CD4-positive, alpha-beta T cell treated with Interferon alpha-2 for 1 hour (primary cell): ENCODE measurements at places on chromosomes 3 and 15.

DNA sequence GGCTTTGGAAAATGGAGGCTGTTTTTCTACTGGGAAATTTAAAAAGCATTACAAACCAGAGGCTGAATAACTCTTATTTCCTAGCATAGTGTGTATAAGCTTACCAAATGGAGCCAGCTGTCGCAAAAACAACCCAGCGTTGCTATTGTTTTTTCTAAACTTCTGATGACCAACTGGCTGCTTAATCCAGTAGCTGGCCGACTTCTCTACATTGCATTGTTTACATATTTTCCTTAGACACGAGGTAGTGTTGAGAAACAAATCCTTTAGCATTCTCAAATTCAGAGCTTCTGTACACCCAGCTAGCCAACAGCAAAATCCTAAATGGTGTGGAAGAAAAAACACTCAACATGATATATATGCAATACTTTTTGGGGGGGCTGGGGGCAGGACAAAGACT lies 161.0 kb upstream of the ADAMTS9 start:
- no peak for DNase-seq

- DNase-seq = no peak
Observed at GRCh38 chr3:101170806-101171558, 149.4 kb downstream of the IMPG2 start.

GRCh38 chr3:69197455-69197854 lies 75.1 kb upstream of the LMOD3 start:
- DNase-seq = no peak

DNA sequence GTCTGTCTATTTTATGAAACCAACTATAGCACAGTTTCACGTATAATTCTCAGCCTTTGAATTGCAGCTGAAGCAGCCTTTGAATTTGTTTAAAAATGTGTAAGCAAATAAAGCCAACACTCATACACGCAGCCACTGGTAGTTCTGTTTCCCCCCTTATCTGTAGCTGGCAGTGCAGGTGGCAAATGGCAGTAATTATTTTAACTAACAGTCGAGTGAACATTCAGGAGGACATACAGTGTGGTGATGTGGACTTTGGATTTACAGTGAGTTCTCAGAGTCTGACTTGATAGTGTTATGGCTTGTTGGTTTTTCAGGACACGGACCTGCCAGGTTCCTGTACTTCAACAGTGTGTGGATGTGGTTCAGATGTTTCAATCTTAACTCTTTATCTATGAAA lies 64.0 kb upstream of the SKOR1 start:
- no peak for DNase-seq

DNA sequence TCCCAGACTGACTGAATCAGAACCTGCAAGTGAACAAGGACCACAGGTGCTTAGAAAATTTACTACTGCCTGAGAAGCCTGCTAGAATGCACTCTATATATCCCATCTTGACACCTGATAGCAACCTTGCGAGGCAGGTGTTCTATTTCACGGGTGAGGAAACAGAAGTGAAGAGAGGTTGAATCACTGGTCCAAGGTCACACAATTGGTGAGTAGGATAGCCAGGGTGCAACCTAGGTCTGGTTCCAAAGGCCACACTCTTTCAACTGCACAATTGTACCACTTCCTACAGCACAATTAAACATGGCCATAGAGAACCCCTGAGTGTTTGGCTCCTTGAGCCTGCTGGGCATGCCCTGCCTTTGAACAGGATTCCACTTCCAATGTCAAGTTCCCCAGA lies 87.0 kb downstream of the RAB11A start:
- no peak for DNase-seq

DNA sequence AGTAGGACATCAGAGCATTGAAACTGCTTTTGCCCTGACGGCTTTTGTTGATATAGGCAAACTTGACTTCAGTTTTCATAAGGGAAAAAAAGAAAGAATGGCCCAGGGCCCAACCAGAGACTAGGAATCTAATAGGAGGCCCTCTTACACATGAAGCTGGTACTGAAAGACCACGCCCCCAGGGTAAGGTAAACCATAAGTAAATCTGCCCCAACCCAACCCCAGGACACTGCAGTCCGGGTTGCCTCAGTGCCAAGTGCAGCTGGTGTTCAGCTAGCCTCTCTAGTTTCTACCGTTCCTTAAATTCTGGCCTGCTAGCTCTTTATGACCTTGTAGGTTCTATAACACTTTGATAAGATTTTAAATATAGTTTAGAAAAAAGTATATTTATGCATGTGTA lies 136.7 kb downstream of the AQP9 start:
- DNase-seq = no peak

- peak; percentile 82 for DNase-seq
Observed at GRCh38 chr3:12994607-12995388, 78.4 kb downstream of the IQSEC1 start.

DNA sequence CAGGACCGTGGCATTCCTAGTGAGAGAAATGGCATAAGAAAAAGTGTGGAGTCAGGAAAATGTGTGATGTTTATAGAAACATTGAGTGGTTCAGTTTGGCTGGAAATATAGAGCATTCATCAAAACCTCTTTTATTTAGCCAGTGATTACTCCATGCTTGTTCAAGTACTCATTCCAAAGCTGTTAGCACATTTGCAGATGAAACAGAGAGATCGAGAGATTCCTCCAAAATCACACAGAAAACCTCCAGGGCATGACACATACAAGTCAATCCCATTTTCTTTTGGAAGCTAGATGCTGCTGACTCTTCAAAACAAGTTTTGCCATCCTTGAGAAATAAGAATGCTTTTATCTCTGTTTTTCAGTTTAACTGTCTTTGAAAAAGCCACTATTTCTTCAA lies 11.5 kb upstream of the MB21D2 start:
- DNase-seq = no peak

- DNase-seq = no peak
Observed at GRCh38 chr3:58588030-58588614, 10.9 kb upstream of the FAM107A start.

GRCh38 chr3:173743111-173743510 lies 345.6 kb downstream of the NLGN1 start:
- no peak for DNase-seq

- DNase-seq = no peak
Observed at GRCh38 chr3:39721076-39721475, 88.3 kb upstream of the MYRIP start.

- DNase-seq = no peak
Observed at GRCh38 chr3:139302084-139302800, 41.6 kb upstream of the MRPS22 start.

DNA sequence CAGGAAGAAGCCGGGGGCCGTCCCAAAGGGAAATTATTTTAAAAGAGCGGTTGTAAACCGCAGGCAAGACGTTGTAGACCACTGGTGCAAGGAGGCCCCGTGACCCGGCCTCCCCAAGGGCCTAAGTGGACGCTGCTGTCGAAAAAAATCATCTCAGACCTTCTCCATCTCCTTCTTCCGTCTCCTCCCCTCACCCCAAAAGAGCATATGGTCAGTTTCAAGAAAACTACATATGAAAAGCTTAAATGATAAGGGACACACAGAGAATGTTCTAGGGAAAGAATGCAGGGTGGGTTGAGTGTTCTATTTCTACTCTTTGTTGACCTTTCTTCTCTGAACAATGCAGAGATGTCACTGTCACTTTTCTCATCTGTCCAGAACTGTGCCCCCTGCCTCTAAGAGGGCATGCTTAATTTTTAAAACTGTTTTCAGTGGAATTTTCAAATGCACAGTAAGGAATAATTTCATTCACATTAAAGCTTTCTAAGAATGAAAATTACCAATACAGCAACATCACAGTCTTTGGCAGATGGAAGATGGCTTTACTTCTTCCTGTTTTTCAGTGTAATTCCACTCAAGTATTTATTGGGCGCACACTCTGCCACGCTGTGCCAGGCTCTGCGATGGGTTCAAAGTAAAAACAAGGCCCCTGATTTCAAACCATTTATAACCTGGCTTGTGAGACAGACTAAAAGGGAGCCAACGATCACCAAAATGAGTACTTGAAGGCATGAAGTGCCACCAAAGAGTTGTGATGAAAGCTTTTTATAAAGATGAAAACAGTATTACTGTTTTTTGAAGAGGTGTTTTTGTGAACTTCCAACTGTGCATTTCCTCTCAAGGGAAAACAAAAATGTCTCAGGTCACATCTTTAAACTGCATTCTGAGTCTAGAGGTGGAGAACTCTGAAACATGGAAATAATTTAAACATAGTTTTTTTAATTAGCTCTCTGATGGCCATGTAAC lies 891 bp upstream of the TOP2B start:
- DNase-seq = peak; percentile 16

- no peak for DNase-seq
Observed at GRCh38 chr3:38826001-38826400, 10.0 kb upstream of the SCN10A start.

DNA sequence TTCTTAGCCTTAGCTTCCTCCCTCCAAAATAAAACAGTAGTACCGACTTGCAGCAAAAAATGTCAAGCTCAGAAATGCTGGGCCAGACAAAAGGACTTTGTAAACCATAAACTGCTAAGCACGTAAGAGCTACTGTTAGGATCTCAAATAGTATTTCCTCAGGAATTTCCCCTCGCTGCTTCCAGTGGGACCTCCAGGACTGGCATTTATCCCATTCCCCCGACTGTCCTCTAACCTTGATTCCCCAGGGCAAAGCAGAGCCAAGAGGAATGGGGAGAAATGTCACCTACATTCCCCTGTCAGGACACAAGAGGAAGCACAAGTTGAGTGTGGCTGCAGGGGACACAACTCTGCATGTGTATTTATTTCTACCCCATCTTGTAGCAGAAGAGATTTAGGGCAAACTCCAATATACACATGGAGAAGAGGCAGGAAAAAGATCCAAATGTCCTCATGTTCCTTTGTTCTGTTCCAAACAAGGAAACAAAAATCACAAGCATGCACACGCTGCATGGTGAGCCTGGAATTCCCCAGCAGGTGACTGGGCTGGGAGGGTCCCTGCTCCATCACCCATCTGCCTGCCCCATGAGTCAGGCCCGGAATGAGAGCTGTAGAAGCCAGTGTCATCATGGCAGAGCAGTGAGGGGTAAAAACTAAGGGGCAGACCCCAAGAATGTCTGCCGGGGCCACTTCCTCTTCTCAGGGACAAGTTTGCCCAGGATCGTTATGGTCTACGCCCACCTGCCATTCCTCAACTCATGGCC lies 4.2 kb downstream of the STOML1 start:
- DNase-seq = no peak

- DNase-seq = no peak
Observed at GRCh38 chr3:73298243-73299183, 237.1 kb downstream of the EBLN2 start.

DNA sequence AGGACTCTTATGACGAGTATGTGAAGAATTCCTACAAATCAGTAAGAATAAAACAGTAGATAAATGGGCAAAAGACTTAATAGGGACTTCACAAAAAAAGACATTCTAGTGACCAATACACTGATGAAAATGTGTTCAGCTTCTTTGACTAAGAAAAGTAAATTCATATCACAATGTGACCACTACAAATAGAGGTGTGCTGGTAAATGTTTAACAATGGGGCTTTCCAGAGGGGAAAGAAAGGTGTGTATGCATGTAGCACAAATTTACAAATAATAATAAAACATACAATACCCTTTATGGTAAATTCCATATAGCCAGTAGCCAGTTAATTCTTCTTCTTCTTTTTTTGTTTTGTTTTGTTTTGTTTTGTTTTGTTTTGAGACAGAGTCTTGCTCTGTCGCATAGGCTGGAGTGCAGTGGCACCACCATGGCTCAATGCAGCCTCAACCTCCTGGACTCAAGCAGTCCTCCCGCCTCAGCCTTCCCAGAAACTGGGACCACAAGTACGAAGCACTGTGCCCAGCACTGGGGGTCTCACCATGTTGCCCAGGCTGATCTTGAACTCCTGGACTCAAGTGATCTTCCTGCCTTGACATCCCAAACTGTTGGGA lies 17.5 kb upstream of the NMD3 start:
- no peak for DNase-seq

DNA sequence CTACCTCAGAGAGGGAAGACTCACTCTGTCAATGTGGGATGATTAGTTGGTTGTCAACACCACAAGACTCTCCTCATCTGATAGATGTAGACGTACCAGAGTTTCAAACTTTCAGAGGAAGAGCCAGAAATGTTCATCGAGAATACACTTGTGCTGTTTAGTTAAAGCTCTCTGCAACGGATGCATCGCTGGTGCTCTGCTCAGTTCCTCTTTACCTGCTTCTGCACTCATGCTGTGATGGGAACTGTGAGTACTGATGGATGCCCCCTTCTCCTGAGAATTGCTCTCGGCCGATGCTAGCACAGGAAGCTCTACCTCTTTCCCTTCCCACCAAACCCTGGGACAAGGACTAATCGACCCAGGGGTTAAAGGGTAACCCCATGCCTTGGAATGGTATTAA lies 51.8 kb upstream of the CCDC54 start:
- no peak for DNase-seq

GRCh38 chr3:72065872-72066641 lies 281.1 kb upstream of the PROK2 start:
- DNase-seq = no peak

DNA sequence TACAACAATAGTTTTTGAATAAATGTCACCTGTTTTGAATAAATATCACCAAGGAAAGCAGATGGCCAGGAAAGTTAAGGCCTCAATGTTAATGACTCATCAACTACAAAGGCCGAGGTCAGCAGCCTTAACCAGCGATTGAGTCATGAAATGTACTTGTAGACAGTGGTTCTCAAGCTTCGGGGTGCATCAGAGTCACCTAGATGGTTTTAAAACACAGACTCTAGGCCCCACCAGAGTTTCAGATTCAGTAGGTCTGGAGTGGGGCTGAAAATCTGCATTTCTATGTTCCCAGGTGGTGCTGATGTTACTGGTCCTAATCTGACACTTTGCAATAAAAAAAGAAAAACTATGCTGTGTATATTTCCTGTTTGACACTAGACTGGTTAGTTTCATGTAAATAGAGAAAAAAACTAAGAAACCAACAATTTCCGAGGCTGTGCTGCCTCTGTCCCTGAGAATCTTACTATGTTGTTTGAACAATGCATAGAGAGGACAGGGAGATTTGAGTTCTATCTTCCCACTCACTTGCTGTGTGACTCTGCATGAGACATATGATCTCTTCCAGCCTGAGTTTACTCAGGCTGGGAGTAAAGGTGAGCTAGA lies 9.8 kb downstream of the RAB27A start:
- DNase-seq = peak; percentile 74

DNA sequence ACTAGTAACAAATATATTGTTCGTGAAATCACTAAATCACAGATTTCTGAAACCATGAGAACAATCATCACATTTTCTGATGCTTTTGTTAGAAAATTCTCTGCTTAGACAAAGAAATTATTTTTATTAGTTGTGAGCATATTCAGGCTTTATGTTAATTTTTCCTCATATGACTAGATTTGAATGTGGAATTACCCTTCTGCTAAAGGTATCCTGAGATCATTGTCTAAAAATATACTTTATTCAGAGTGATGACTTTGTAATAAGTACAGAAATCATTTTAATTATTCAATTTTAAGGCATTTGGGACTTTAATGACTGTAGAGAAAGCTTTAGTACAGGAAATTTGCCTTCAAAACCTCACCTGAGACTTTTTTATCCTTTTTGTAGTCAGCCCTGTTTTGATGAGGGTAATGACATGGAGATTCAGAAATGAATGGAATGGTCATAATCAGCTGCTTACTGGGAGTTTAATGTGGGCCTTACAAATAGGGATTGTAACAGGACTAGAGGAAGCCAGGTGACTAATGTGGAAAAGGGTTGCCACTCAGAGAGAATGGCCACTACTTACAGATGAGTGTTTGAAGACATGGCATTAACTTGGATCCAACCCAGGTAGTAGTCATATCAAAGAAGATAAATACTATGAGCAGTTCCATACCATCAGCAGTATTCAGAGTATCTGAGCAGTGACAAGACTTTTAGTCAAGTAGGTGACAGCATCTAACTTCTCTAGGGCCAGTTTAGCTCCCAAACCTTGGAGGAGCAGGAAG lies 148.3 kb downstream of the MBNL1 start:
- DNase-seq = no peak
